ENCODE measurements at places on chromosomes 1 and 21. TPM values are rescaled to one million over a fixed set of nuclear protein-coding genes. Genes with fewer than 3 reads are reported as not detected.

GRCh38 chr1:6245086-6245868, 1.3 kb downstream of the HES3 start:
- peak; percentile 70 for DNase-seq

AADACL3 gene
- not detected for total RNA-seq

NR0B2 gene
- not detected for total RNA-seq

TFF3 gene
- total RNA-seq = not detected

- DNase-seq = no peak
Measured at GRCh38 chr1:166153525-166154314, 13.1 kb downstream of the FAM78B start.

SLC6A9 gene
- total RNA-seq = 25.9 TPM

RHEX gene
- not detected for total RNA-seq

NPHS2 gene
- not detected for total RNA-seq

NLRP3 gene
- under 0.01 TPM for total RNA-seq

DNA sequence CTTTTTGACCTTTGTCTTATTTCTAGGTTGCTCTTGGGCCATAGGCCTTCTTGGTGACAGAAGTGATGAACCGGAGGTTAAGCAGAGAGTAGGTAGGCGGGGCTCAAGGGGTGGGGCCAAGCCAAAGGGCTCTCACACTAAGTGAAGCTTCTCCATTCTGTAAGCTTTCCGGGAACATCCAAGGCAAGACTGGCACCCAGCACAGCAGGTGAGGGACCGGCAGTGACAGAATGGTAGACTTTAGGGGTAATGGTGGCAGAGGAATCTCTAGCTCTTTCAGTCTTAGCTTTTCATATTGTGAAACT, at the start of gene TNFAIP8L2:
TSS of gene TNFAIP8L2 (plus strand) at position 135 of the 305 bp plus-strand sequence. CDS start 2,049 bp downstream, outside the sequence.
- no peak for DNase-seq

S100A5 gene
- total RNA-seq = not detected

CD48 gene
- not detected for total RNA-seq

- DNase-seq = peak; percentile 80
Measured at GRCh38 chr1:70353601-70354331, 756 bp downstream of the ANKRD13C start.

BGLAP gene
- total RNA-seq = not detected

DNA sequence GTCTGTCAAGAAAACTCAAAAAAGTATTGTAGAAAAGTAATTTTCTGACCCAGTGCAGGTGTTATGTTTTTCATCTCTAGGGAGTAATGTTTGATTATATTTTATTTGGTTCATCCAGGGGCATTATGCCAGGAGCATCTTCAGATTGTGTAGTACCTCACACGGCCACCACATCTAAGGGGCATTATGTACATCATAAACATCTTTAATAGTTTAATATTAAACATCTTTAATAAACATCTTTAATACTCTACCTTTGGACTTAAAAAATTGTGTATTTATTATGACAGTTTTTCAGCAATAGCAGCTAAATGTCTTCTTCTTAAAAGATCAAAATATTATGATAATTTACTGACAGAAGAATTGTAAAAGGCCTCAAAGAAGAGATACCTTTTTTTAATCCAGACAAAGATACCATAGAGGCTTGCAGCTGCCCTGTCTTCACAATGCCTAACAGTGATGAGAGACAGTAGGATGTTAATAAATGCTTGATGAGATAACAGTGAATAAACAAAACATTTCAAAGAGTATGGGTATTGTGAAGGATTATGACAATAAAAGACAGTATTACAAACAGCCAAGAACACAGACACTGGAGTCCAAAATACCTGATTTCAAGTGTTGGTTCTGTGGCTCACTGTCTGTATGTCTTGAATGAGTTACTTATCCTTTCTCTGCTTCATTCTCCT, 240.9 kb upstream of the ADGRL2 start:
- no peak for DNase-seq

DNA sequence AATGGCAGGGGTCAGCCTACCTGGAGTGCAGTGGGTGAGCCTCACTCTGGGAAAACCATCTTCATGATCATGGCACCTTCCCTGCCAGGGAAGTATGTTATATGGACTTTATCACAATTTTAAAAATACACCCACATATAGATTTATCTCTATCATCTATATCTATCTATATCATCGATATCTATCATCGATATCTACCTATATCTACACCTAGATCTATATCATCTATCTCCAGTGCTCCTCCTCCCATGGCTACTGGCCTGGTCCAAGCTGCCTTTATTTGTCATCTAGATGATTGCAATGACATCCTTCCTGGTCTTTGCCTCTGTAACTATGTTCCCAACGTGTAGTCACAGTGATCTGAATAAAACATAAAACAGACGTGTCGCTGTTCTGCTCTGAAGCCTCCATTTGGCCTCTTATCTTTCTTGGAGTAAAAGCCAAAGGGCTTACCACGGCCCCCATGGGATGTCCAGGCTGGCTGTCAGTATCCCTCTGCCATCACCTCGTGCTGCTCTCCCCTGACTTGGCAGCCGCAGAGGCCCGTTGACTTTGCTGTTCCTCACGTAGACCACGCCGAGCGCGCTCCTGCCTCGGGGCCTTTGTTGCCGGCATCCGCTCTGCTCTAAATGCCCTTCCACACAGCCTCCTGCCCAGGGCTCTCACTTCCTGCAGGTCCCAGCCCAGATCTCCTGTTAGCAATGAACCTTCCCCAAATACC, 20.6 kb upstream of the KIF26B start:
- no peak for DNase-seq

- peak; percentile 85 for DNase-seq
Measured at GRCh38 chr1:207404849-207405525, 49.1 kb upstream of the CR2 start.

- no peak for DNase-seq
Measured at GRCh38 chr1:33848205-33848937, 15.5 kb upstream of the HMGB4 start.

SESN2 gene
- 33.2 TPM for total RNA-seq

DNA sequence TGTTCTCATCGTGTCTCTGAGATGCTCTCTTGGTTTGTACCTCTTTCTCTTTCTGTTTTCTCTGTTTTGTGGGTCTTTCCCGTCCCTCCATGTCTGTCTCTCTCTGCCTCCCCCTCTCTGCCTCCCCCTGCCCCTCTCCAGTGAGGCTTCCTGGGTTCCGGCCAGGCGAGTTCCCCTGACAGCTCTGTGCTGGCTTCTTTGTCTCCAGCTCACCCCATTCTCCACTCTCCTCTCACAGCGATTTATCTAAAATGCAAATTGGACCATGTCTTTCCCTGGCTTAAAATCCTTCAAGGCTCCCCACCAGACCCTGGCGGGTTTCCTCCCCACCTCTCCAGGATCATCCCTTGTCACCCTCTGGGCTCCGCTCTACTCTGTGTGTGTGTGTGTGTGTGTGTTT, 202.4 kb upstream of the POU3F1 start:
- DNase-seq = no peak

DNA sequence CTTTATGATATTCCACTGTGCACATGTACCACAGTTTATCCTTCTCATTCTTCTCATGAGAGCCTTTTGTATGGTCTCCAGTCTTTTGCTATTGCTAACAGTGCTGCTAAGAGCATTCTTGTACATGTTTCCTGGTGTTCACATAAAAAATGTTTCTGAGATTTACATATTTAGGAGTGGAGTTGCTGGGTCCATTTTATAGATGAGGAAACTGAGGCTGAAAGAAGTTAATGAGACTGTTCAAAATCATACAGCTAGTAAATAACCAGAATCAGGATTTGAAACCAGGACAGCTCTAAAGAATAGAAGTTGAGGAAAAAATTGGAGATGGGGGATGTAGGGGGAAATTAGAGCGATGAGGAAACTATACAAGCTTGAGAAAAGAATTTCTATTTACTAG, 27.8 kb upstream of the RGS16 start:
- no peak for DNase-seq

DNA sequence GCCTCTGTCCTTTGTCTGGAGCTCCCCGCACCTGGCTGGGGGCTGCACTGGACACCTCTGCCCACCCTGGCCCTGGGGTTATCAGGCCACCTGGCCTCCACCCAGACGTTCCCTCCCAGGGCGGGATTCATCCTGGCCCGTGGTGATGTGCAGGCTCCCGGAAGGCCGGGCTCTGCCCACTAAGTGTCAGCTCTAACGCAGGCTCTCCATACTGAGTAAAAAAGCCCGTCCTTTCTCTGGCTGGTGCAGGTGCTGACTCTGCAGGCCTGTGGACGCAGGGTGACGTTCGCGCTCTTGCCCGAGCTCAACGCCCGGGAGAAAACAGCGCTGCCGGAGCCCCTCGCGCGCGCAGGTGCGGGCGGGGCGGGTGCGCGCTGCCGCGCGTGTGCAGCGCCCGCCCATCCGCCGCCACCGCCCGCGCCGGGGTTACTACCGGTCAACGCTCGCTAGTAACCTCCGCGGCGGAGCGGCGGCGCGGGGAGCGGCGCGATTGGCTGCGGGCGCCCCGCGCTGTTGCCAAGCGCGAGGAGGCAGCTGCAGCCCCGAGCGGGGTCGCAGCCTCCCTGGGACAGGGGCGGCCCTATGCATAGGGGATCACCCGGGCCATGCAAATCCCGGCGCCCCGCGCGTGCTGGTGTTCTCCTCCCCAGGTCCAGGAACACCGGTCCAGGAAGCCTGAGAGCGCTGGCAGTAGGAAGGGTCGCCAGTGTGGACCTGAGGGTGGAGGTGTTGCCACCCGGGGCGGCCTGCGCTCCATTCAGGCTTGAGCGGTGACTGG, 15.7 kb downstream of the ABCG1 start:
- peak; percentile 17 for DNase-seq

All from fibroblast of the aortic adventitia (primary cell).